B cell (primary cell): ENCODE measurements at places on chromosomes 6 and 20.

- DNase-seq, result no peak
Measured at GRCh38 chr20:12383821-12384220, 466.1 kb downstream of the BTBD3 start.

DNA sequence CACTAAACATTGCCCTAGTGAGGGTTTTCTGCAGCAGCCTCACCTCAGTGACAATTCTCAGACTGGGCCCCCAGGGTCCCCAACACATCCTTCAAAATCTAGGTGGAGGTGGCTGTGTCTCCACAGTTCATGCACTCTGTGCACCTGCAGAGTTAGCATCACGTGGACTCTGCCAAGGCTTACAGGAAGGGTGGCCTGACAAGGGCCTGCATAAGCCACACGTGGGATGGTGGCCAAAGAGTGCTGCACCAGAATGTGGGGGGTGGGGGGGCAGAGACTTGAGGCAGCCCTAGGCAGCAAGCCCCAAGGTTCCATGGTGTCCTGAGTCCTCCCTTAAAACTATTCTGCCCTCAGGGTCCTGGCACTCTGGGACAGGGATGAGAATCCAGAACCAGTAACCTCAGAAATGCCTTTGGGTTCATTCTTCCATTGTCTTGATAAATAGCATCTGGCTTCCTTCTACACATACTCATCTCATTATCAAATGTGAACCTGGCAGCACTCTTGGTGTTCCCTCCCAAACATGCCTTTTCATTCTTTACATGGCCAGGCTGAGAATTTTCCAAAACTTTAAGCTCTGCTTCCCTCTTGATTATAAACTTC lies 1.6 kb upstream of the SERPINB1 start:
- DNase-seq, result peak; percentile 28

GRCh38 chr6:139439349-139439748 lies 64.9 kb upstream of the CITED2 start:
- DNase-seq, result no peak

DNA sequence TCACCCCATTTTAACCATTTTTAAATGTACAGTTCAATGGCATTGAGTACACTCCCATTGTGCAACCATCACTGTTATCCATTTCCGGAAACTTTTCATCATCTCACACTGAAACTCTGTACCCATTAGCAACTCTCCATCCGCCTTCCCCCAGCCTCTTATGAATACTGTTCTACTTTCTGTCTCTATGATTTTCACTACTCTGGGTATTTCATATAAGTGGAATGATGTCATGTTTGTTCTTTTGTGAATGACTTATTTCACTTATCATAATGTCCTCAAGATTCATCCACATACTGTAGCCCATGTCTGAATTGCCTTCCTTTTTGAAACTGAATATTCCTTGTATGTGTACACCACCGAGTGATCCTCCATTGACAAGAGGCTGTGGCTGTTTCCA lies 92.9 kb upstream of the TOX2 start:
- DNase-seq, result no peak

DNA sequence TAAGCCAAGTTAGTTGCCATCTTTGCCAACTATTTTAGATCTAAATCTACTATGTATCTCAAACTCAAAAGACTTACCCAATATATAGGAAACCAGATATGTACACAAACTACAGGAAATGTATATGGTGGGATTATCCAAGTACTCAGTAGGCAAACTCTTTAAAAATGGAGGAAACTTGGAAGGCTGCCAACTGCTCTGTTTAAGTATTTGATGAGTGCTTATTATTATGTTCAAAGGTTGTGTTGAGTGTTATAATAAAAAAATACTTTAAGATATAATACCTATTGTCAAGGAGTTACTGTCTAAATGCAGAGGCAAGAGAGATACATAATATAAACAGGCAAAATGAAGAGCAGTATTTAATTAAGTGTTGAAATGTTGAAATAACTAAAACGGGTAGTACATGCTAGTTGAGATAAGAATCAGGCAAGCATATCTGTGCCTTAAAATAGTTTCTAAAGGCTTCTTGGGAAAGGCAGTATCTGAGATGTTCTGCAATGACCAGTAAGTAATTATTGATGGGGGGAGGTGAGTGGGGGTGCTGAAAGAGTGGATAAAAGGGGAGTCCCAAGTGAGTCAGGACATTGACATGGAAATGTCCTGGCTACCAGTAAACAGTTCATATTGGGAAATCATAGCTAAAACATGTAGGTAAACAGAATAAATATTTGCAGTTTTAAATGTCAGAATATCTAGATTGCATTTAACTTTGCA lies 6.5 kb upstream of the DST start:
- DNase-seq, result no peak

DNA sequence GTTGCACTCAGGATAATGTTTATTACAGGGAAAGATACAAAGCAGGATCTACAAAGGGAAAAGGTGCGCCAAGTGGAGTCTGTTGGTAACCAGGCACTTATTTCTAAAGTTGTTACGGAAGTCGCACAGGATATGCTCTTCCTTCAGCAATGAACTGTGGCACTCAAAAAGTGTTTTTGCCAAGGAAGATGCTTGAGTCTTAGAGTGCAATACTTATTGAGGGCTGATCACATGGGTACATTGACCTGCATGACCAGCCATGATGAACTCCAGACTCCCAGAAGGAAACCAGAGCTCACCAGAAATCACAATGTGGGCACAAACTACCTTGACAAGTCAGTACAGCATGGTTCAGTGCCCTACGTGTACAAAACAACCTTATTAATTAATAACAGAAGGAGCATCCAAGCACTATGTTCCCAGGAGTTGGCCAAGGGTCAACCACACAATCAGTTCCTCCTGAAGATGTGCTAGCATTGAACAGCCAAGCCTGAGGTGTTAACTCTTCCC lies 270.7 kb upstream of the TFAP2D start:
- no peak for DNase-seq

- DNase-seq, result no peak
Measured at GRCh38 chr6:150038202-150039062, 13.1 kb upstream of the RAET1L start.

DNA sequence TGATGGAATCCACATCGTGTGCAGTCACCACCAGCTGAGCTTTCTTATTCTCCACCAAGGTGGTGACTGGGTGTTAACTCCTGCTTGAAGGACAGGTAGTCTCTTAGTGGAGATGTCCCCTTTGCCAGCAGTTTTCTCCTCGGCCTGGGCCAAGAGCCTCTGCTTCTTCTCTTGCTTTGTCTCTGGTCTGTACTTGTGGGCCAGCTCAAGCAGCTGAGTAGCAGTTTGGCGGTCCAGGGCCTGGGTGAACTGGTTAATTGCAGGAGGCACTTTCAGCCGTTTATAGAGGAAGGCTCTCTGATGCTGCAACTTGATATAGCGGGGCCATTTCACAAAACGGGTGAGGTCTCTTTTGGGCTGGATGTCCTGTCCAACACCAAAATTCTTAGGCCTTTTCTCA lies 76.0 kb upstream of the NNAT start:
- DNase-seq, result no peak

DNA sequence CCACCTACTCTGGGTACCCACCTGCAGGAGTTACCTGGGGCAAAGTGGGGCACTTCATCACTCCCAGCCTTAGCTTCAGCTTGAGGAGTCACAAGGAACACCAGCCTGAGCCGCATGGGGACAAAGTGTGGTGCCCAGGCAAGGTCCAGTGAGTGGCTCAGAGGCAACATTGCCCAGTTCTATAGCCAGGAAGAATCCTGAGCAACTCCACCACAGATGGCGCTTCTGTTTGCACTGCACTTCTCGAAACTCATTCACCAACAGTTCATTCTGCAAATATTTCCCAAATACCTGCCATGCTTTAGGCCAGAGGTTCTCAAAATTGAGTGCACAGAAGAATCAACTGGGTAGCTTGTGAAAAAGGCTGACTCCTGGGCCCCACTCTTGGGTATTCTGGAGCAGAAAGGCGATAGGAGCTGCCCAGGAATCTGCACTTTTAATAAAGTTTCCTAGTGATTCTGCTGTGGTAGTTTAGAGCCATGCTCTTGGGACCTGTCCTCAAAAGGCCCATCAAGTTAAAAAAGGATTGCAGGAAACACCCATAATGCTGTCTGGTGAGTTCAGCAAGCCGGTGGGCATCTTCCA lies 83.1 kb downstream of the VEGFA start:
- DNase-seq, result no peak

GRCh38 chr6:44699082-44699481 lies 311.6 kb downstream of the CDC5L start:
- no peak for DNase-seq

DNA sequence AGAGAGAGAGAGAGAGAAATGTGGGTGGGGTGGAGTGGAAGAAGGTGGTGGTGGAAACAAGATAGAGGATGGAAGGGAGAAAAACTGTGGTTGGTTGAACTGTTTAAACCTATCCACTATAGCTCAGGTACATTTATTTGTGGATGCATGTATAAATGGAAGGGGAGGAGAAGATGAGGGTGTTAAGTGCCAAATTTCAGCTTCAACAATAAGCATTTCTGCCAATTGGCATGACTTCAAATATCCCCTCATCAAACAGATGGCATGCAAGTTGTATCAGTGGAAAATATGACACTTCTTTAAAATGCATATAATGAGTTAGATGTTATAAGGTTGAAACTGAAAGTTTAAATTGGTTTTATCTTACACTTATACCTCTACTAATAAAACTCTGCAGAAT lies 216.1 kb downstream of the LMBRD1 start:
- DNase-seq, result no peak
